ENCODE measurements at places on chromosomes 16 and 17.
A peak's percentile ranks its signal among the peaks of the same experiment; 100 is the strongest.

GRCh38 chr17:1956134-1956533 is 69.0 kb downstream of the RTN4RL1 start:
- no peak for DNase-seq

DNA sequence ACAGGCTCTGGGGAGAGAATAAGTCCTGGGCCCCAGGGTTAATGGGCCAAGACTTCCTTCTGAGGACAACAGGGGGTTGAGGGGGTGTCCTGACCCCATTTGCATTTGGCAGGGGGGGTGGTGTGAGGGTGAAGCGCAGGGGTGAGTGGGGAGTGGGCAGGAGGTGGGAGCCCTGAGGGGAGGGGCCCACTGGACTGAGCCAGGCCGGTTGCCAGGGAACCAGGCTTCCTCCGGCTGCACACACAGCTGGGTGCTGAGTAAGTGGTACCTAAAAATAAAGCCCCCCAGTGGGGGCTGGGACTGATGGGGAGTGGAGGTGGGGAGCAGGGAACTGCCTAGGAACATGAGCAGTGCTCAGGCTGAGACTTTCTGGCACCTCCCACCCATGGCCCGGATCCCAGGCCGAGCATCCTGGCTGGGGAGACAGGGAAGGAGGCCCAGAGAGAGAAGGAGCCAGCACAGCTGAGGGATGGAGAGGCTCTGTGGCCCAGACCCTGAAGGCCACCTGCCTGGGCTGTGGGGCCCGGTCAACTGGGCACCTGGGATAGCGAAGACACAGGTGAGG is 7.5 kb upstream of the RASD1 start:
- DNase-seq: no peak

- no peak for DNase-seq
Measured at GRCh38 chr17:48613862-48614694, 1.0 kb downstream of the HOXB8 start.

GRCh38 chr17:45948498-45948880 is 50.6 kb upstream of the STH start:
- no peak for DNase-seq

DNA sequence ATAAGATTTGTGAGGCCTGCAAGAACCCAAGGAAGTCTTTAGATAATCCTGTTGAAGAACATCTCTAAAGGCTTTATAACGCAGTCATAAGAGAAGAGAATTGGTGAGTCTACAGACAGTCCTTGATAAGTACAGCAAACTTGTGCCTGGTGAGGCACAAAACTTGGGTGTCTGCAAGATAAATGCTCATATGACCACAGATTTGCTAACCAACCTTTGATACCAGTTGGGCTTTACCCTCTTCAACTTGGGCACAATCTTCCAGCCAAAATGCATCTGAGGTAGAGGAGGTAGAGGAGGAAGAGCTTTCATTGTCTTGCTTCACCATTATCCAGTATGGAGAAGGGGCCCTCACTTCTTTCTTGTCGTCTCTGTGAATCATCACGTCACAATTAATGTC is 16.9 kb downstream of the PDZD9 start:
- no peak for DNase-seq

DNA sequence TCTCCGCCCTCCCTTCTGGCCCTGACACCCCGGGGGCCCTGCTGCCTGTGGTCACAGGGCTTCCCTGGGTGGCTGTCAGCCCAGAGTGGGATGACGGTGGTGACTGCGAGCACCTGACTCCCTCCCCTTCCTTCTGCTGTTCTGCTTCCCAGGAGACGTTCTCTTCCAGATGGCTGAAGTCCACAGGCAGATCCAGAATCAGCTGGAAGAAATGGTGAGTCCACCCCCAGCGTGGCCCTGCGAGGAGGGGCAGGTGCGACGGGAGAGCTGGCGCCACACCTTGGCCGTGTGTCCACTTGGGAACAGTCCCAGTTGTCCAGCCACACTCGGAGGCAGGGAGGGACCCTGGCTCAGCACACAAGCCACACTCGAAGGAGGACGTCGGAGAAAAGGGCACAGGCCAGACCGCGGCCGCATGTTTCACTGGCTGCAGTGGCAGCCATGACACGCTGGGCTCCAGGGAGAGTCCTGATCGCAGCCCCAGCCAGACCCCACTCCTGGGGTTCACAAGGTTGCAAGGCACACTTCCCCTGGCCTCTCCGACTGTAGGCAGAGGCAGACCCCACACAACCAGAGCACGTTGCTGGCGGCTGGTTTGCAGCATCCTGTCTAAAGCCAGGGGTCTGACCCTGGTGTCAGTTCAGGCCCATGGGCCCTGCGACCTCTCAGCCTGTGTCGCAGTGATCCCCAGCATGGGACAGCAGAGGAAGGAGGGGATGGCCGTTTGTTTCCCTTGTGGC is 49.9 kb downstream of the BAIAP2 start:
- DNase-seq: no peak

DNA sequence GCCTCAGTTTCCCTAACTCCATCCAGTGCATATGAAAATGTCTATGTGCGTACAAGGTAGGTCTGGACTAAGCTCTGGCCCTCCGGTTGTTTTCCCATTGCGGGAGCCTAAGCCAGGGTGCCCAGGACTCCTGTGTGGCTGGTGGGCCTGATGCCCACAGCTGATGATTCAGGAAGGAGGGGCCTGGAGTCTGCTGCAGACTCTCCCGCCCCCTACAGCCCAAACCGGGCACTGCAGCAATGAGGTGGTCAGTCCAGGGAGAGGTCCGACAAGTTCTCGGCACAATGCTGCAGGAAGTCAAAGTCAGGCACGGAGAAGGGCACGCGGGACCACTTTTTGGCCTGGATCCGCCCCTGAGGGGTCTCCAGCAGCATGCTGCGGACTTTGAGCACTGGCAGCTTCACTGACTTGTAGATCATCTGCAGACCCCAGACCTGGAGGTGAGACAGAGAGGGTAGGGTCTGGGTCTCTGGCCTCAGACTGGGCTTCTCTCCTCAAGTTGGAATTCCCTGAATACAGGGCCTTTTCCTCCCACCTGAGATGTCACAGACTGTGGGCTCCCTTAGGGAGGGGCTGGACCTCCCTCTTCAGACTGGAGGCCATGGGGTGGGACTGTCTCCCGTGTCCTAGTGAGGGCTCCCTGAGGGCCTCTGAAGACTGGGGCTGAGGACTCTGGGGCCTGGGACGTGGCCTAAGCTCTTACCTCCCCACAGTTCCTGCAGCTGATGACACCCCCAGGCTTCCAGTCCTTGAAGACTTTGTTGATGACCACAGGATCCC is 3.4 kb upstream of the ZNF385C start:
- DNase-seq: peak; percentile 18

GRCh38 chr16:85819245-85819644 is 19.8 kb downstream of the COX4I1 start:
- peak; percentile 93 for DNase-seq

- no peak for DNase-seq
Measured at GRCh38 chr16:74936902-74937560, 47.9 kb downstream of the WDR59 start.

- DNase-seq: no peak
Measured at GRCh38 chr17:68775969-68776368, 174.8 kb upstream of the FAM20A start.

DNA sequence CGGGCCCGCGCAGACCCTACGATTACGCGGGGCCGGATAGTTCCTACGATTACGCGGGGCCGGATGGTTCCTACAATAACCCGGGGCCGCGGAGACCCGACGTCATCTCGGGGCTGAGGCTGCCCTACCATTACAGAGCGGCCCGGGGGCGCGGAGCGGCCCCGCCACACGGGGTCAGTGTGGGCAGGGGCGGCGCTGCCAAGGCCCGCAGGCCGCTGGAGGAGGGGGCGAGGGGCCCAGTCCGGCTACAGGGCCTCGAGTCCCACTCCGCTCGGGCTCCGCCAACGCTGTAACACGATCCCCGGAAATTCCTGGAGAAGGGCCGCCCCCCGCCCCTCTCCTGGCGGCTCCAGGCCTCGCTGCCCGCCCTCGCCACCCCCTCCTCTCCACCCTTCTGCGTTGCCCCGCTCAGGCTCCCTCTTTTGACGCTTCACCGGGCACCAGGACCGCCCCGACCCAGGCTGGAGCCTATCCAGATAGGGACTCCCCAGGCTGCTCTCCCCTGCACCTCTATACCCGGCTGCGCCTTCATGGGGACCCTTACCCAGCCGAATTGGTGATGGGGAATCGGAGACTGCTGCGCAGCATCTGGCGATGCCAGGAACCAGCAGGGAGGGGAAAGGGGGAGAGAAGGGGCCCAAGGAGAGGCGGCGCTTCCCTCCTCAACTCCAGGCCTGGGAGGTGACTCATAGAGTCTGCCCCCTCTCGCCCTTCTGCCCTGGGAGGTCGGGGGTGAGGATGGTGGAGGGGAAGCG is at the start of gene RAB34:
TSS of gene RAB34 (minus strand) at position 291 of the 755 bp plus-strand sequence. CDS start 602 bp downstream, outside the sequence.
- DNase-seq: no peak

- no peak for DNase-seq
Measured at GRCh38 chr17:15351478-15351840, 10.1 kb upstream of the TEKT3 start.

GRCh38 chr16:6863135-6863534 is 469.5 kb upstream of the RBFOX1 start:
- no peak for DNase-seq

DNA sequence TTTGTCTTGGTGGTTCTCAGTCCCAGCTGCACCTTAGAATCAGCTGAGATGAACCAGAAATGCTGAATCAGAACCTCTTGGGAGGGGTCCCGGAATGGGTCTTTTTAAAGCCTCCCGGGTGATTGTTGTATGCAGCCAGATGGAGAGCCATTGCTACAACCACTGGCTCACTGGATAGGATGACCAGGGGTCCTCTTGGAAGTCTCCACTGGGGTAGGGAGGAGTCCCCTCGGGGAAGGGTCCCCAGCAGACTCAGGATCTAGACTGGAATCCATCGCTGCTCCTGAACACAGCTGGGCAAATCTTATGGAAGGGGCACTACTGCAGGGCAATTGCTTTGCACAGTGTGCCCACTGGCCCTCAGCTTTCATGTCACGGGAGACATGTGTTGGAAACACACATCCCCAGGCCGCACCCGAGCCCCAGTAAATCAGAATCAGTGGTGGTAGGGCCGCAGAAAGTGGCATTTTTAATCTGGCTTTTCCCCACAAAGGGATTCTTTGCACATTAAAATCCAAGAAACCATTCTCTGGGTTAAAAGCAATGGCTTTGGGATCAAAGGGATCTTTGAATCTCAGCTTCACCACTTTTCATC is 117.3 kb downstream of the IRX5 start:
- no peak for DNase-seq

DNA sequence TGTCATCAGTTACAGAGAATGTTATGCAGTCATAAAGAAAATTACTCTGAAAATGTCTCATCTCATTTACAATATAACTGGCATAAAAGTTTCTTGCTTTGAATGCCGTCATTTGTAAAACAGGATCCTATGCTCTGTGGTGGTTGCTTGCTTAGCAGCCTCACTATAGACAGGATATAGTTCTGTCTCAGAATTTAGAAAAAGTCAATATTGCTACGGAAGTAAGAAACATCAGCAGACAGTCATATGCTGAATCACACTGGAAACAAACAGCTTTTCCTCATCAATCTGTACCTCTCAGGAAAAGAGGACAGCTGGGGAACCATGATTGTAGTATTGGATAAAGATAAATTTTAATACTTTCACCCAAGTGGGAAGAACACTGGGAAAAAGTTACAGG is 105.5 kb downstream of the MYO1D start:
- DNase-seq: no peak

DNA sequence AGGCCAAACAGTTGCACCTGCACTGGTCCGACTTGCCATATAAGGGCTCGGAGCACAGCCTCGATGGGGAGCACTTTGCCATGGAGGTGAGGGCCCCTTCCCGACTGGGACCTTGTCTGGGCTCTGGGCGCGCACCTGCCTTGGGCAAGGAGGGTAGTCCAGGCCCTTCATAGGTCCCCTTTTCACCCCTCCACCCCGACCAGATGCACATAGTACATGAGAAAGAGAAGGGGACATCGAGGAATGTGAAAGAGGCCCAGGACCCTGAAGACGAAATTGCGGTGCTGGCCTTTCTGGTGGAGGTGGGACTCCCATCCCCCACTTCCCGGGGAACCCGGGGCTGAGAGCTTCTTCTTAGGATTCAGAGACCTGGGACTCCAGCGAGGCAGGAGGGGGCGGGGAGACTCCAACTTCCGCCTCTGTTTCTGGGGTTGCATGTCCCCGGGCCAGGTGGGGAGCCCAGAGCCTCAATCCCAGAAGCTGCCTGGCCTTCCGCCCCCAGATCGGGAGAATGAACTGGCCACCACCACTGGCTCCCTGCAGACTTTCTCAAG is 7.8 kb downstream of the CA4 start:
- DNase-seq: no peak

DNA sequence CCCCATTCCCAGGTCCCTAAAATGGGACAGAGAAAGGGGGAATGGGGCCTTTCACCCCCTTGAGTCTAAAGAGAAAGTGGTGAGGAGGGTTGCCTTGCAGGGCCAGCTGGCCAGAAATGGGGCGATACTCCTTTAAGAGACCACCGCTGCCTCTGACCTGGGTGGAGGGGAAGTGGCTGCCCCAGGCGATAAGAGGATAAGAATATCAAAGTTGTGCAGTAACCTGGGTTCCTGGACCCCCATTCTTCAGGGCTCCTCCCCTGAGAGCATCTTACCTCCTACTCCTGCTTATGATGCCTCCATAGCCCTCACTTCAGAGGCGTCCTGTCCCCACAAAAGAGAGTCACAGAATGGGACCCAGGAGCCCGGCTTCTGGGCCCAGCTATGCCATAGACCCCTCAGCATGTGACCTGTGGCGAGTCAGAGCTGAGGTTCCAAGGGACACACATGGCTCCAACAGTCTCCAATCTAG is 5.2 kb upstream of the TSPOAP1 start:
- no peak for DNase-seq

DNA sequence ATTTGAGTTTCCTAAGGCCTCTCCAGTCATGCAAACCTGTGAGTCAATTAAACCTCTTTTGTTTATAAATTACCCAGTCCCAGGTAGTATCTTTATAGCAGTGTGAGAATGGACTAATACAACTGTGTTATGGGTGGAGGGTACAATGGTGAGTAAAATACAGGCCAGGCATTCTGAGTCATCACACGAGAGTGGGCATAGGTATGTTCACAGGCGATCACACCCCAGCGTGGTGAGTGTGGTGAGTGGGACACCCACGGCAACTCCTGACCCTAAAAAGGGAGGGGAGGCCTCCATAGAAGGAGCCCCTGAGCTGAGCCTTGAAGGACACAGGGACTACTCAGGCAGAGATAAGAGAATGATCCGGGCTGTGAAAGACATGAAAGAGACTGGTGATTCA is 22.6 kb upstream of the MAPT start:
- DNase-seq: no peak
